ENCODE measurements at places on chromosomes 7 and 10.

DNA sequence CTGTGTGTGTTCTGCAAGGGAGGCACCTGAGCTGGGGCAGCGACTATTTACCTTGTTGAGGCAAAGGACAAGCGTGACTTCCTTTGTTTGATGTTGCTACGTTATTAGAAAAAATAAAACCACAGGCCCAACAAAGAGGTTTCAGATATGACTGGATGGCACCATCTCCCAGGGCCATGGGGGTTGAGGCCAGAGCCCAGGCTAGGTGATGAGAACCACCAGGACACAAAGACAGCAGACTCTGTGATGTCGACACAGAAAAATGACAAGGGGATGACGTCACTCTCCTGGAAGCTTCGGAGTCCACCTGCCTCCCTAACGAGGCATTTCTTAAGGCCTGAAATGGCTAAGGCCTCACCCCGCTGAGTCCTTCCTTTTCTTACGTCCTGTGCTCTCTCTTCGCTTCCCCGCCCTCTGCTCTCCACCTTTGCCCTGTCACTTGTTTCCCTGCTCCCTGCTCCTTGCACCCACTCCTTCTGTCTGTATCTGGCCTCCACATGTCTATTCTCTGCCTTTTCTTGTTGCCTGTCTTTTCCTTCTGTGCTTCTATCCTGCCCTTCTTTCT, 83.0 kb upstream of the ADRB1 start:
- no peak for DNase-seq

- no peak for DNase-seq
Observed at GRCh38 chr7:40922316-40922670, 780.6 kb downstream of the INHBA start.

GRCh38 chr10:30999070-30999712, 32.5 kb downstream of the ZNF438 start:
- no peak for DNase-seq

DNA sequence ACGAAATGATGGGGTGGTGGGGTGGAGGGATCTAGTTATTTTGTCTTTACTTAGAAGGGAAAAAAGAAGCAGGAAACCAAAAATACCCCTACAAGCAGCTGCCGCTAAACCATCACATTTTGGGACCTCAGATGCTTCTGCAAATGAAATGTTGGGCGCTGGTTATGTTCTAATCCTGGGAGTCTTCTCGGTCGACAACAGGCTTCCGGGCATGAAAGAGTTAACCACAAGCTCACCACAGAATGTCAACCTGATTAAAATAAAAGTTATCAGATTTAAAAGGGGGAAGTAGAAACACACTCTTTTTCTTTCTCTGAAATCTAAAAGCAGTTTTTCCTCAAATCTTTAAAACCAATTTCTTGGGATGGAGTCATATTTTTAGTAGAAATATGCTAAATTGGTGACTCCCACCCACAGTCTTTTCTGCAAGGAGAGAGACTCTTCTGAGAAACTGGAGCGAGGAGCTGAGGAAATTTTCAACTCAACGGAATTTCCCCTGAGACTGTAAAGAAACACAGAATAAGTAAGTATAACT, 16.8 kb downstream of the IL2RA start:
- no peak for DNase-seq

GRCh38 chr10:52674474-52674873, 98.1 kb downstream of the MBL2 start:
- no peak for DNase-seq

- no peak for DNase-seq
Observed at GRCh38 chr10:130808243-130808642, 503.3 kb downstream of the TCERG1L start.

- DNase-seq: peak; percentile 65
Observed at GRCh38 chr10:73647211-73647874, 6.1 kb upstream of the MYOZ1 start.

GRCh38 chr7:9391221-9391620, 957.8 kb downstream of the NXPH1 start:
- DNase-seq: no peak

GRCh38 chr10:76202777-76203176, 771.4 kb downstream of the LRMDA start:
- DNase-seq: no peak

DNA sequence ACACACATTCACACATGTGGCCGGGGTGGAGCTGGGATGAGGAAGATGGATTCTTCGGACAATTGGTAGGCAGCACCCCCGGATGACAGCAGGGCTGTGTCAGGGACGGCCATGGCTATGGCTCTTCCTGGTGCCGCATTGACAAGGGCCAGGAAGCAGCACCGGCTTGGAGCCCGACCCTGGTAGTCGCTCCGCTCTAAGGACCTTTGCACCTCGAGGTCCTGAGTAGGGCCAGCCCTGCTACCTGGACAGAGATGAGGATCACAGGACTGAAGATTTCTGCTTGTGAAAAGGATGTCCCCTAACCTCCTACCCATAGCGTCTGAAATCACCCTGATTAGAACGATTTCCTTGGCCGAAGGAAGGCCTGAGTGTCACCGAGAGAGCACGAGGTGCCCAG, 134.1 kb downstream of the ADARB2 start:
- DNase-seq: no peak

GRCh38 chr10:103772096-103772845, 83.1 kb downstream of the SH3PXD2A start:
- no peak for DNase-seq

DNA sequence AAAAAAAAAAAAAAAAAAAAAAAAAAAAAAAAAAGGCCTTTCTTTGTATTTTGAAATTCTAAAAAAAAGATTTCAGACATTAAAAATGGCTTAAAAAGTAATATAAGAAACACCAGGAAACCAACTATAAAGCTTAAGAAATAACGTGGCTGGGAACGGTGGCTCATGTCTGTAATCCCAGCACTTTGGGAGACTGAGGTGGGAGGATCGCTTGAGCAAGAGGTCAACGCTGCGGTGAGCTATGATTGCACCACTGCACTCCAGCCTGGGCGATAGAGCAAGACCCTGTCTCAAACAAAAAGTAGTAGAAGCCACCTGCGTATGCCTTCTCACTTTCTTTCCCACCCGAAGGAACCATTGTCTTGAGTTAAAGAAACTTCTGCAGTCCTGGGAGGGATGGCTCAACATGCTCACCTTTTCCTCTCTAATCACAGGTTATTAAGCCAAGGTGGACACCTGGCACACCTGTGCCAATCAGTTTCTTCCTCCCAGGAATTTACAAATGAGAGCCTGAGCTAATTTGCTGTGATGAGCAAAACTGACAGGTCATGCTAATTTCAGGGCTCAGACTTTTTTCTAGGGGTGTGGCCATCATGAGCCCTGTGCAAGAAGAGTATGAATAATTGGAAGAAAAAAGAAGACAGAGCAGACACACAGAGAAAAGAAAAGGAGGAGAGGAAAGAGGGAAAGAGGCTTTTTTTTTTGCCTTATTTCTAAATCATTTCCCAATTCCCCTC, 72.0 kb upstream of the PARD3 start:
- DNase-seq: no peak

DNA sequence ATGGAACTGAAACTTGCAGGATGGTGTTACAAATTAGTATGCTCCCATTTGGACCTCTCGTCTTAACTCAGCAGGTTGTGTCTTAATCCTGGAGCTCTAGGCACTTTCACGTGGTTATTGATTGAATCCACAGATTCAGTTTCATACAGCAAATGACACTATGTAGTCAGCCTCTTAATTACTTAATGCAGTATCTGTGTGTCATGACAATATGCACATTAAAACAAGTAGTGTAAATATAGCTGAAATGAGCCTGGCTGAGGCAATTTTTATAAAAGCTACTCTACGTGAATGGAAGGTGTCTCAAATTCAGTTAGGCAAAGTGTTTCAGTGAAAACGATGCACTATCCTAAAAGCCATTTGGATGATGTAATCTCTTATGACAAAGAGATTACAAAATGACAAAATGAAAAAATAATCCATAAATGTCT, 86.8 kb downstream of the CD36 start:
- DNase-seq: no peak

Measured in anterior cingulate cortex (tissue), 58 donors.